Endothelial cell (in vitro differentiated cells): ENCODE measurements at places on chromosomes 5 and 9. TPM values are rescaled to one million over a fixed set of nuclear protein-coding genes. Genes with fewer than 3 reads are reported as not detected.

DNA sequence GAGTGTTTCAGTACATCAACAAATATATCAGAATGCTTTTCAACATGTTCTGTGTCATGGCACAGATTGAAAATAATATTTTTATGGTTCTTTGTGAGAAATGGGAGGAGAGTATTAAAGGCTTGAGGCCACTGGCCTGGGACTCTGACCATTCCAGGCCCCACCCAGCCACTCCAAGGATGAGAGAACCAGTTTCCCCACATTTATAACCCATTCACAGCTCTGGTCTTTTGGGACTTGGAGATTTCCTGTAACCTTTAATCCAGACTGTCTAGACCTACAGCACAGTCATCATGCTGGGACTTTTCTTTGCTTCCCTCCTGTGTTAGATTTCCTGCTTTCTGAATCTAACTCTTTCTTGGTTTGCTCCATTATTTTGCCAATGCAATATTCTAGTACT lies 389.6 kb downstream of the KIAA0825 start:
- DNase-seq = no peak

Gene BHMT
- total RNA-seq = not detected

DNA sequence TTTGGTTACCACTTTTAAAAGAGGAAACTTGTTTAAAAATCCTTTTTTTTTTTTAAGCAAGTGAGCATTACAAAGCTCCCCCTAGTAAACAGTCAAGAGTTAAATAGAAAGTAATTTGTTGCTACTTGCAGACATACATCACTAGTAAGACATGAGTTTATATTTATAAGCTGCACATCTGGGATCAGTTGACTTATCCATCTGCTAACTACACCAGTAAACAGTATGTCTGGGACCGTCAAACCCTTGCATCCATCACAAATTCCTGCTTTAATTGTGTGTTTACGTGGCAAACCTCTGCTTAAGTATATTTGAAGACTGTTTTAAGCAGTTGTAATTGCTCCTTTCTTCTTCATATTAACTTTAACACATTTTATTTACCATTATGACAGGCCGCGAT lies 146.8 kb downstream of the EBF1 start:
- no peak for DNase-seq

DNA sequence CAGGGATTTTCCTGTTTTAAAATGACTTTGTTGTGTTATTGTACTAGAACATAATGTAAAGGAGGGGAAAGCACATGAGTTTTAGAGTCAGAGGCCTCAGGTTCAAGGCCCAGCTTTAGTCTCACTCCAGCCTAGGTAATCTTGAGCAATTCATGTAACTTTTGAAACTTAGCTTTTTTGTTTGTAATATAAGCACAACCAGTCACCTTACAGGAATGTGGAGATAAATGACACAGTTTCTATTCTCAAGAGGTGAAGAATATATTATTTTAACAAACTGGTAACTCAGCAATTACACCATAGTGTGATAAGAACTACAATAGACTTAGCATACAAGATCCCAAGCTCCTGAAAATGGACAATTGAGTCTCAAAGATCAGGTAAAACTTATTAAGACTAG lies 51.2 kb downstream of the ADAMTS19 start:
- no peak for DNase-seq

Gene SPINK4
- total RNA-seq = not detected

Gene HSD17B3
- not detected for total RNA-seq

GRCh38 chr5:72468024-72468423 lies 39.2 kb downstream of the ZNF366 start:
- DNase-seq = no peak

DNA sequence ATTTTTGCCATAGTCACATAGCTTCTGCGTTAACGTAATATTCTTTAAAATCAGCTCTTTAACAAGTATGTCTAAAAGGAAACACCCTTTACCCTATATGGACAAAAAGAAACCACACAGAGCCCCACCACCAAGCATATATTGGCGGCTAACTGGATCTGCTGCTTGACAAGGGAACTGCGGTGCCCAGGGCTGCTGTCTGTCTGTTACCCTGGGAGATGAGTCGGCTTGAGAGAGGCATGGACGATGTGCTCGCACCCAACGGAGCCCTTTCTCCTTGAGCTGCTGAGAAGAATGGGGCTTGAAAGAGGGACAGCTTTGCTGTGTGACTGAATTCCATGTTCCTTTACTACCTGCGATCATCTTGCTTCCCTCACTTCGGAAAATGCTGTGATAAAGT lies 158.6 kb upstream of the SHB start:
- no peak for DNase-seq

GRCh38 chr9:89398621-89399020 lies 80.3 kb downstream of the SECISBP2 start:
- no peak for DNase-seq

DNA sequence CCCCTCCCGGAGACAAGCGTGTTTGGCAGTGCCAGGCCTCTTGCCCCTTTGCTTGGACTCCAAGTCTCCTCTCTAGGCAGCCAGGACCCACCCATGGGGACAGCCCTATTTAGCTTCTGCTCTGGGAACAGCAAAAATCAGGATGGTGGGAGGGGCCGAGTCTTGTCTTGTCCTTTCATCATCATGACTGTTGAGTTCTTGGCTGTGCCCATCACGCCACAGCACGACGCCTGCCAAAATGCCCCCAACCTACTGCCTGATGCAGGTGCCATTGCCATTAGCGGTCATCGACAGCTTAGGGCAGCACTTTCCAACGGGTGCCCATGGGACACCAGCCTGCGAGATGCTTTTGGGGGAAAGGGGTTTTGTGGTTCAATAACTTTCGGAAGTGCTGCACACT lies 18.9 kb downstream of the PLPP7 start:
- no peak for DNase-seq

- DNase-seq = no peak
These were observed 20.7 kb downstream of the BRD3 start for GRCh38 chr9:134046894-134047681.

DNA sequence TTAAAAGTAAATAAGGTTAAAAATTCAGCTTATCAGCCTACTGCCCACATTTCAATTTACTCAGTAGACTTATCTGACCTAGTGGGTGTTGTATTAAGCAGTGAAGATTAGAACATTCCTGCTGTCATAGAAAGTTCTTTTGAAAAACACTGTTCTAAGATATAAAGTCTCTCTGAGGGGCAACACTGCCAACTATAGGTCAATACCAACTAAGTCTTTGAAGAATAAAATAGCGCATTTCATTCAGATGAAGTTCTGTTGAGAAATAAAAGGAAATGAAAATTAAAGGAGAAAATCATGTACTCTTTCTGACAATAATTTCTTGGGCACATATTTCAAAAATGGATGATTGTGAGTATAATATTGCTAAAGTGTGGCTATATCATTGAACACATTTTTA lies 86.8 kb downstream of the PTPRD start:
- DNase-seq = no peak

Gene IFNK
- not detected for total RNA-seq

Gene TRIP13
- total RNA-seq = 8.4 TPM

- no peak for DNase-seq
These were observed 52.9 kb upstream of the PAPPA start for GRCh38 chr9:116100711-116101121.

Gene CKMT2
- total RNA-seq = 0.18 TPM

- no peak for DNase-seq
These were observed 144.9 kb downstream of the GOLPH3 start for GRCh38 chr5:32029261-32029660.

- DNase-seq = no peak
These were observed 18.8 kb downstream of the COL5A1 start for GRCh38 chr9:134660407-134660806.

Gene PROB1
- 7.3 TPM for total RNA-seq

Gene ZSWIM6
- total RNA-seq = 77.0 TPM

Gene SOHLH1
- total RNA-seq = 0.18 TPM

DNA sequence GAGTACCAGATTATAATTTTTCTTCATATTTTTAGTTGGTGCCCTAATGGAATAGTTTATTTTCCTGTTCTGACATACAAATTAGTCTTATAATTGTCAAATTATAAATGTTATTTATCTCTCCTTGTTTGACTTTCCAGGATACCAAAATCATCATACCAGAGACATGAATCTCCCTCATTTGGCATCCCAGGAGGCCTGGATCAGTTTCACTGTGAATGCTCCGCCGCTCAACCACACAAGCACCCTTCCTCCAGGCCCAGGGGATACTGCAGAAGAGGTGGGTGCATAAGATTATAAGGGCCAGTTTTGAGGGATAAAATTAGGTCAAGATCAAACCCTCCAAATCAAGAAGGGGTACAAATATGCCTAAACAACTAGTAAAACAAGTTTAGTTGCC lies 1229.3 kb downstream of the CDH12 start:
- no peak for DNase-seq

- no peak for DNase-seq
These were observed 5.2 kb downstream of the SPATA31E1 start for GRCh38 chr9:87887661-87888480.

Gene PCA3
- 0.62 TPM for total RNA-seq

Gene FBXL7
- total RNA-seq = 63.8 TPM

- DNase-seq = no peak
These were observed 554.6 kb upstream of the RIOK2 start for GRCh38 chr5:97737608-97738007.

DNA sequence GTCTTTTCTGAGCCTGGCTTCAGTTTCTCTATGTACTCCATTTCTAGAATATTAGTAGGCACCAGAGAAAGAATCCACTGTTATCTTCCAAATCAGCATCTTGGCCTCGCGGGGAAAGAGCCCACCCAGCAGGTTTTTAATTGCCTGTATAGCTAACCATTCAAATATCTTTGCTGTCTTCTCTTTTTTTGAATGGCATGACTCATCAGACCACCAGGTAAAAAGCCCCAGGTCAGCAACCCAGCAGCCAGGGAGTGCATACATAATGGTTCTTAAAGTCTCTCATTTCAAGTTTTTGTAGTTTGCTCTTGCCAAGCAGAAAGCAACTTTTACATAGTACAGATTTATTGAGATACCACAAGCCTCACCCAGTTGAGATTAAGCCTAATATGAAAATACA lies 50.7 kb downstream of the TMEM167A start:
- no peak for DNase-seq

Gene DNAJC25
- 3.9 TPM for total RNA-seq

GRCh38 chr5:59115345-59115744 lies 532.5 kb downstream of the RAB3C start:
- no peak for DNase-seq

Gene PPWD1
- 44.9 TPM for total RNA-seq

GRCh38 chr5:111583758-111584203 lies 71.4 kb upstream of the STARD4 start:
- no peak for DNase-seq

GRCh38 chr9:127561491-127562278 lies 50.4 kb upstream of the STXBP1 start:
- no peak for DNase-seq

Gene CARD9
- 0.41 TPM for total RNA-seq

DNA sequence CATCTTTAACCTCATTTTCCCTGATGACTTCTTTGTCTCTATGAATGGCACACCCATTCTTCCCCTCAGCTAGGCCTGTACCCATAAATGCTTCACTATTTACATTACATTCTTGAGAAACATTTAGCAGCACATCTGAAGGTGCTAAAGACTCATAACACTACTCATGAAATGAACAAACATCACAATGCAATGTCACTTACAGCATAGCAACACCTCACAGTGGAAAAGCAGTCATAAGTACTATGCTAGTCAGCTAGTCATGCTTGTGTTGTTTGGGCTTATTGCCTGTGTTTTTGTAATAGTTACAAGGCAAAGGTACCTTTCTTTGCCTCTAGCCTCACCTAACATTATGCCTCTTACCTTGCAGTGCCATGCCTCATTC lies 228.9 kb downstream of the KIAA0825 start:
- DNase-seq = no peak

DNA sequence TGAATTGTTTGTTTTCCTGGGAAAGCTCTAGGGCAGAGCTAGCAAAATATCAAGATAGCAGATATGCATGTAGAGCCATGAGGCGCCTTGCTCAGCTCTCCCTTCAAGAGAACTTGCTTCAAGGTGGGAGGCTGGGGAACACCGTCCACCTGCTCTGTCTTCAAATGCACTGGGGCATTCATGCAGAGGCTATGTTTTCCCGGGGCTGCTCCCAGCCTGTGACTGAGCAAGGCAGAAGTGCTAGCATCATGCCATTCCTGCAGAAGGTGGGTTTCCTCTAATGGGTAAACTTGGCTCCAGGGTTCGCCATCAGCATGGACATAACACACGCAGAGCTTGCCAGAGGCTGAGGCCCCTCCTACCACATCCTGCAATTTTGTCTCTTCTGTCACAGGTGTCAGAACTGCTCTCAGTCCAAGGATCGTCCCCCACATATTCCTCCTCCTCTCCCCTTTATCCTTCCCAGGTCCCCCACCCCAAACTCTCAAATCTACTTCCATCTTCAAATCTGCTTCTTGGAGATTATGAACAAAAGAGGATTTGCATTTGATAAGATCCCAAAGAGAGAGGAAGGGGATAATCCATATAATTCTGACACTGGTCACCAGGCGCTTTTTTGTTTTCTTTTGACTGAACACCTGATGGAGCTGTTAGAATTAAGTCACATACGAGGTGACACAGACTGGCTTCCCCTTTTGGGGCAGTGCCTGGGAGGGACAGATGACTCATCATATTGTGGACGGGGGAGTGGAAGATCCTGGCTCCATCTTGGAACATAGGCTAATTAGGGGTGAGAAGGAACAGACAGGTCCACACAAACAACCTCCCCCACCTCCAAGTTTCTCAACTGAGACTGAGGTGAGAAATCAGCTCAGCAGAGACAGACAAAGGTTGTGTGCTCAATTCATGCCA lies 85.0 kb upstream of the TAF11L2 start:
- no peak for DNase-seq

GRCh38 chr5:33969572-33970452 lies 14.7 kb downstream of the SLC45A2 start:
- peak; percentile 13 for DNase-seq

DNA sequence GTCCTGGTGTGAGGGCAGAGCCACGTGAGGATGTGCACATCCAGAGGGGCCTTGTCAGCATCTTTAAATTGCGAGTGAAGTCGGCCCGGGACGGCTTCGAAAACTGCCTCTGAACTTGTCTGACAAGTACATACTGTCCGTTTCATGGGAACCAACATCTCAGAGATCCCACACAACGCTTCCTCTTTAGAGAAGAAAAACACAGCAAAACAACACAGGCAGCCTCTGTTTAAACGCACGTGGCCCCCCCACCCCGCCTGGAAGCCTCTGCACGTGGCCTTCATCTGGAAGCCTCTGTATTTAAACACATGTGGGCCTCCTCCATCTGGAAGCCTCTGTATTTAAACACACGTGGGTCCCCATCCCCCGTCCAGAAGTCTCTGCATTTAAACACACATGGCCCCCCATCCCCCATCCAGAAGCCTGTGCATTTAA lies 29.2 kb downstream of the CEP72 start:
- no peak for DNase-seq

DNA sequence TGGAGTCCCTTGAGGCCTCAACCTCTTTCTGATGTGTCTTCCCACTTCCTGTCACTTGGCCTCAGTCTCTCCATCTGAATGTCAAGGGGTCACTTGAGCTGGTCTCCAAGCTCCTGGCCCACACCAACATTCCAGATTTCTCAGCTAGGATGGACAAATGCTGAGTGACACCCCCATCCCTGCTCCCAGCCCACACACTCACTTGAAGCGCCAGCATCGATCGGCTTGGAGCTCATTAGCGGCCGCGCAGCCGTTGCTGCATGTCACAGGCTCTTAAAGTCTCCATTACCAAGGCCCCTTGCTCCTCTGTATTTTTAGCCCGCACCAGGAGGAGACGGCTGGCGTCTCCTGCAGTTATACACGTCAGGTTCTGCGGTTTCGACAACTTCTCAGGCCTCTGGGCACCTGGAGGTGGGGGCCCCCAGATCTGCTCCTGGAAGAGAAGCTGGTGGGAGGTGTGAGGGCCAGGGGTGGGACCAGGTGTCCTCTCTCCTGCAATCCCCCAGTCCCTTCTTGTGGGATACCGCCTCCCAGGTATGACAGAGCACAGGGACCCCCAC lies 33.4 kb upstream of the ARAP3 start:
- DNase-seq = no peak
